Prostate gland (tissue), 2 donors: ENCODE measurements at places on chromosomes 7 and 10.

DNA sequence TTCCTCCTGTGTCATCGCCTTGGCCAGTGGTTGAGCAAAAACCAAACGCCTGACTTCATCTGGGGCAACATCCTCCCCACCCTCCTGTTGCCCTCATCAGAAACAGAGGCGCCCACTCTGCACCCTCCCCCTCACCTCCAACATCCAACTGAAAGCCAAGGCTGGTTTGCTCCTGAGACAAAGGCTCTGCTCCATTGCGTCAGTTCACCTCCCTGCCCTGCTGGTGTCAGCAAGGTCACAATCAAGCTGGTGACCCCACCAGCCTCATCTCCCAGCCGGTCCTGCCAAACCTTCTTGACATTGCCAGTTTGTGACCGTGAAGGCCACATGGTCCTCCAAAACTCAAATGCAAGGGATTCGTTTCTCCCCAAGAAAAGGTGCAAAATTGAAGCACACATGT, 131.7 kb upstream of the ADAM12 start:
- no peak for DNase-seq

DNA sequence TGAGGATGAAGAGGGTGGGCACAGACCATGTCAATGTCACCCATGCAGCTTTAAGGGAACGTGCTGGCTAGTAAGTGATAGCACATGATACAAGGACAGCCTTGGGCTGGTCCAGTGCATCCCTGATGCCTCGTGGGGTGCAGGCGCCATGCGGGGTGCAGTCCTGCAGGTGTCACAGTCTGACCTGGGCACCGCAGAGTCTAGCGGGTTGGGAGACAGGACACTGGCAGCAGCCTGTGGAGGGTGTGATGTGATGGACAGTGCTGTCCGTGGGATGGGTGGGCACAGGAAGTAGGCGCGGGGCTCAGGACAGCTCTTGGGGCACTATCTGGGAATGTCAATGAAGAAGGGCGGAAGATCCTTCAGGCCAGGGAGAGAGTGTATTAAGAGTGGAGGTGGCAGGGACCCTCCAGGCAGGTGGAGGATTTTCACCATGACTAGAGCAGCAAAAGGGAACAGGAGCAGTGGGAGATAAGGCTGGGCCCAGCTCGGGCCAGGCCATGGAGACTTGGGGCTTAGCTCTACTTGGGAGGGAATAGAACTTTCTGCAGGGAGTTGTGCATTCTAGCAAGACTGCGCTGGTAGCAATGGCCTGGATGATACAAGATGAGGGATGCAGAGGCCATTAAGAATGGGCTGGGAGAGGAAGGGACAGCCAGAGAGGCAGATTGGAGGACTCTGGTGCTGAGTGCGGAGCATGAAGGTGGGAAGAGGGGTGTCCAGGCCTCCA, 122.5 kb downstream of the PTPN20 start:
- DNase-seq: no peak

- DNase-seq: no peak
Observed at GRCh38 chr7:106486331-106486730, 174.6 kb downstream of the CCDC71L start.

DNA sequence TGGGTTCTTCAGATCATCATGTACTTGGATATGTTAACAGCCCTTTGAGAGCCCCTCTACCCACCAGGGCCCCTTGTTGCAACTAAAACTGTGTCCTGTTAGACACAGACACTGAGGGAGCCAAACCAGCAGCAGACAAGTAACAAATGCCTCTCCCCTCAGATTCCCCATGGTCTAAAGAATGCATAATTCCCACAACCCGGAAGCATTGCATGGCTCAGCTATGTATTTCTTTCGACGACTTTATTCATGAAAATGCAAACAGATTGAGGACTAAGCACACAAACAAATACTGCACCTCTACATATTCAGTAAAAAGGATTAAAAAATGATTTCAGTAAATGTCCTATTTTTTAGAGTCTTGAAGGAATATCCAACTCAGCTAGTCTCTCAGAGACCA, 70.1 kb upstream of the HECW1 start:
- no peak for DNase-seq

DNA sequence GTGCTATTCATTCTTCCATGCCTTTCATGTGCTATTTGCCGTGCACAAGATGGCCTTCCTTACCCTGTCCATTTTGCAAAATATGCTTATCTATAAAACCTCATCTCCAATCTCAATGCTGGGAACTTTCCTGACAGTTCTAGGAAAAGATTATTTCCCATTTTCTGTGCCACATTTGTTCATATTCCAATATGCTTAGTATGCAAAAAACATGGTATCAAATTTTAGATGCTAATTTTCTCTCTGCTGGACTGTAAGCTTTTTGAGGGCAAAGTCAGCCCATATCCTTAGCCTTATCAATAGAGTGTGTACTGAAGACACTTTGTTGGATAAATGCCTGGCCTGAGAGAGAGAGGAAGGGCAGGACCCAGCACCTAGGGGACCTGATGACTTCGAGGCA, 39.4 kb downstream of the MGAM2 start:
- DNase-seq: no peak

GRCh38 chr10:6314620-6315205, 112.0 kb downstream of the PFKFB3 start:
- DNase-seq: no peak

- no peak for DNase-seq
Observed at GRCh38 chr7:134752006-134752760, 27.3 kb upstream of the CALD1 start.

DNA sequence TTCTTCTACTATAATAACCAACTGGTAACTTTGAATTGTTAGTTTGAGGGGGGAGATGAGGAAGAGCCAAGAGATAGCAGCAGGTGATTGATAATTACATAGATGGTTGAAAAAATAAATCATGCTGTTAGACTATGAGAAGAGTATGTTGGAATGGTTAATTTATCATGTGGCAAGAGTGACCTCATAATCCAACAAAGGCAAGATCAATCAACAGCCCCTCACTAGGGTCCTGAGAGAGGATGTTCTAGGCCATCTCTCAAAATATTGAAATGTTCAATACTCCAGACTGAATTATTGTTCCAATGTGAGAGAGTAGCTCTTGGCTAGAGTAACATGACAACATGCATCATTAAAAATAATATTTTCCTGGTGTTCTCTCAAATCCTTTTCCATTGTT, 67.9 kb downstream of the ADD3 start:
- DNase-seq: no peak

GRCh38 chr10:1468811-1469210, 268.5 kb downstream of the ADARB2 start:
- DNase-seq: no peak

DNA sequence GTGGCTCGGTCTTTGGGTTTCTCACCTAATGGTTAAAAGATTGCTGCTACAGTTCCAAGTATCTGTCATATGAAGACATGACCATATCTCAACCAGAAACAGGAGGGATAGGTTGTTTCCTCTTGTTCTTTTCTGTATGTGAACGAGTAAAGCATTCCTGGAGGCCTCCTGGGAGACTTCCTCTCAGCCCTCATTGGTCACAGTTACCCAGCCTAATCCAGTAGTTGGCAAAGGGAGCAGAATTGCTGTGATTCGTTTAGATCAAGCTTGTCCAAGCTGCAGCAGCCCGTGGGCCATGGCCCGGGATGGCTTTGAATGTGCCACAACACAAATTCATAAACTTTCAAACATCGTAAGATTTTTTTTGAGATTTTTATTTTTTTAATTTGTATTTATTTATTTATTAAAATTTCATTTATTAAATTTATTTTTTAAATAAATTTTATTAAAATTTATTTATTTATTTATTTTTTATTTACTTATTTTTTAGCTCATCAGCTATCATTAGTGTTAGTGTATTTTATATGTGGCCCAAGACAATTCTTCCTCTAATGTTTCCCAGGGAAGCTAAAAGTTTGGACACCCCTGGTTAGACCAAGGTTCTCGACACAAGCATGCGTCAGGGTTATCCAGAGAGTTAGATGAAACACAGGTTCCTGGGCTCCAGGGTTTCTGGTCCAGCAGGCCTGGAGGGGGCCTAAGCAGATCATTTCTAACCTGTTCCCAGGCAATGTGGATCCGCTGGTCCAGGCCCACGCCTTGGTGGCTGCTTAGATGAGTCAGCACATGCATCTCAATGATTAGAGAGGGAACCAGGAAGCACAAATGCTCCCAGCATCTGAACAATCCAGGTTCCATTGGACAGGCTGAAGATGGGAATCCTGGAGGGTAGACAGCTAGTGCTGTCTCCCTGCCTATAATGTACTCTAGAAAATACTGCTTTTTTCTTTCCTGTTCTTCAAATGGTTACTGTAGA, 25.6 kb downstream of the CDC123 start:
- DNase-seq: no peak

DNA sequence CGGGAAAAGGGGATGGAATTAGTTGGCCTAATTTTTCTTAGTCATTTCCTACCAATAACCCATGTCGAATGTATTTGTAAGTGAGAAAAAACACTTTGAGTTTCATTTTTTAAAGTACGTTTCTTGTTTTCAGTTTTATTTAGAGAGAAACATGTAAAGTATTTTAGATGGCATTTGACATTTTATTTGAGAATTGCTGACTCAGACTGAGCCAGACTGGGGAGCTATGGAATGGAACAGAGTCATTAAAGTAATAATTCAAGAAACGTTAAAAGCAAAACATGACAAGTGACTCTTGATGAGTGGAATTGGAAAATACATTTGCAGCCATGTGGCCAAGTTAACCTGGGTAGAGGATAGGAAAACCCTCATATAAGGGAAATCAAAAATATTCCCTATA, 286.1 kb upstream of the NPSR1 start:
- no peak for DNase-seq

- no peak for DNase-seq
Observed at GRCh38 chr7:78350391-78350790, 551.8 kb downstream of the PHTF2 start.

GRCh38 chr7:19369806-19370205, 224.6 kb upstream of the FERD3L start:
- DNase-seq: no peak

DNA sequence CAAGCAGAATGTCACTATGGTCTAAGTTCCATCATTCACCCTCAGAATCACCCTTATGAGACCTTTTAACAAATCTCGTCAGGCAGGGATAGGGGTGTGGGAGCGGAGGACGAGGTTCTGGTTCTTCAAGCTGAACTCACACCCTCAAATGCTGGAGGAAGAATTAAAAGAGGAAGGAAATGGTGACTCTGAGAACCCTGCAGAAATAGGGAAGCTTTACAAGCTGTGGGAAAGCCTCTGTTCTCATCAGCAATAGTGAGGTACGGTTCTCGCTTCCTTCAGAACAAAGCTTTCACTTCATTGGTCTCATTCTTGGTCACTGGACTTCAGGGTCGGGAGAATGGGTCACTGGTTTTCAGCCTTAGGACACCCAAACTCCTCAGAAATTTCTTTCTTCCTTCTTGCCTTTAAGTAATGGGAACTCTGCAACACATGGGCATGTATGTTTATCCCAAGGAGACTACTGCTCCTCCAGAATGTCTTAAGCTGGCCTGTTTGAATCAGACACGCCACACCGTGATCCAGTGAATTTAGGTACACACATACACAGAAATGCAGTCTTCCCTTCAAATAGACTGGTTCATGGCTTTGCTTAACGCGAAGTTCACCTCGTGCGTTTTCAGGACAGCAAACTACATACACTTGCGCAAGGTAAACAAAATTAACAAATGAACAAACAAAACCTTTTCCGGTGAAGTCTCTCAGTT, 226.0 kb downstream of the SFMBT2 start:
- DNase-seq: no peak

- no peak for DNase-seq
Observed at GRCh38 chr10:106866244-106866845, 298.2 kb downstream of the SORCS1 start.

- DNase-seq: no peak
Observed at GRCh38 chr7:33873518-33873917, 31.8 kb upstream of the BMPER start.

GRCh38 chr10:117736655-117737054, 194.1 kb downstream of the EMX2 start:
- no peak for DNase-seq

- no peak for DNase-seq
Observed at GRCh38 chr7:39621784-39622411, 1.5 kb upstream of the RALA start.

DNA sequence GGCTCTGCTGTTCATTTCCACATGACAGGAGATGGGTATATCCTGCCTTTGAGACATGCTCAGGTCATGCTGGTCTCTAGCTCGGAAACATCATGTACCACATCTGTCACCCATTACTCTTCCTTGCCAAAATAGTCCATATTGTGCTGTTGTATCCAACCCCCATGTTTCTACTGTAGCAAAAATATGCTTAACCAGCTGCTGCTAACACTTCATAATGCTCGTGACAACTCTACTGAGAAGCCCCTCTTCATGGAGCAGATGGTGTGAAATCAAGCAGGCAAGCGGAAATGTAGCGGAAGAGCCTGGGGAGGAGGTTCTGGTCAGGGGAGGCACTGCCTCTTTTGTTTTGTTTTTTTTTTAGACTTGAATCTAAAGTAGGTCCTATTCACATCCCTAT, 82.9 kb downstream of the NPY start:
- no peak for DNase-seq

DNA sequence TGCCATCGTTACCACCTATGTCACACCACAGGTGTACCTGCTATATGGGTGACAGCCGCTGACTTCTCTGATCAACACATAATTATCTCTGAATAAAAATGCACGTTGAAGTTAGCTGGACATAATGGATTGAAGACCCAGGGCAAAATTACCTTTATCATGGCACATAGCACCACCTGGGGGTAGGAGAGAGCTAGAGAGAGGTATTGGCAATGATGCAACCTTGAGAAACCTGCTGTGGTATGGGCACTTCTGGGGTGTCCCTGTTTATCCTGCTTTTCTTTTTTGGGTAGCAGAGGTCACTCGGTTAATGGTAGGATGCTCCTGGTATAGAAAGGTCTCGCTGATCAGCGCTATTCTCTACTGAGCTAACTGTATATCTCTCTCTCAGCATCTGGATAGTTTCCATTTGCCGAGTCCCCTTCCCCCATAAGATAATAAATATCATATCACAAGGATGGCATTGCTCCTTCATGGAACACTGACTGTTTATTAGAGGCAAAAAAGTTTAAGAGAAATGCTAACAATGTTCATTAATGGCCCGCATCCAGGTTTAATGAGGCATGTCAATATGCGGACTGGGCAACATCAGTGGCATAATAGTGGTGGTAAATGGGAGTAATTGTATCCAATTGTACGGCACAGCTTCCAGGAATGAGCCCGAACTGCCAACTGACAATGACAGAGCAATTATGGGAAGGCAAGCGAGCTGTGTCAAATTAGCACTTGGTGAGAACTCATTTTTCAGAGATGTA, 323.1 kb downstream of the TFEC start:
- DNase-seq: no peak

- DNase-seq: no peak
Observed at GRCh38 chr10:60296073-60296472, 93.6 kb downstream of the ANK3 start.

DNA sequence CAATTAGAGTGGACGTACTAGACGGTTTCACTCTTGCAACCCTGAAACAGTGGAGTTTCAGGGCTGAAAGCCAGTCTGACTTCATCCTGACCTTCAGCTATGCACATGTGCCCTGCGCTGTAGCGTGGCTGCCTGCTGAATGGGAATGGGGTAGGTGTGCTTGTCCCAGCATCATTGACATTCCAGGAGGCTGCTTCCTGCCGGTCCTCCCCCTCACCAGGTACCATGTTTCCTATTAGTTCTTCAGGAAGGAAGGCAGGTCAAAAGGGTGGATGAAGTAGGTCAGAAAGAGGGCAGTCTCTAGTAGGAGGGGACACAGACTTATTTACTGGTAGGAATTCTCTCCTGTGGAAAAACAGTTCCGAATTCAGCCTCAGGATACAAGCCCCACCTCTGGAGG, 551.8 kb upstream of the GALNT17 start:
- no peak for DNase-seq
